Posterior cingulate gyrus (tissue), 11 donors: ENCODE measurements at places on chromosomes 1 and 21.

DNA sequence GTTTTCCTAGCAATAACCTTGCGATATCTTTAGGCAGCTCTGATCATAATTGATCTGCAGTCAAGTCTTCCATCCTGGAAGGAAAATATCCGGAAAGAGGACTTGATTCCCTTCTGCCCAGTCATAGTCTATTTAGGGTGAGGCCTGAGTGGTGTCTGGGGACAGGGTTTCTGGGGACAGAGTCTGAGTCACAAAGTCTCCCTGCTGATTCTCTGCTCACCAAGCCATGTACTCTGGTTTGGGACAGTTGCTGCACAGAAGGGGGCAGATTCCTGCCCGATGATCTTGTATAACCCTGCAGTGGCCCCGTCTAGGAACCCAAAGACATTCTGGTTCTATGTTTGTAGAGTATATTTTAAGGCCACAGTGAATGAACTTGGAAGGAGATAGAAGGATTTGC is 178.8 kb downstream of the KCNJ6 start:
- DNase-seq, result no peak

- DNase-seq, result no peak
These were observed 45.4 kb upstream of the B3GALT5 start for GRCh38 chr21:39567180-39567972.

DNA sequence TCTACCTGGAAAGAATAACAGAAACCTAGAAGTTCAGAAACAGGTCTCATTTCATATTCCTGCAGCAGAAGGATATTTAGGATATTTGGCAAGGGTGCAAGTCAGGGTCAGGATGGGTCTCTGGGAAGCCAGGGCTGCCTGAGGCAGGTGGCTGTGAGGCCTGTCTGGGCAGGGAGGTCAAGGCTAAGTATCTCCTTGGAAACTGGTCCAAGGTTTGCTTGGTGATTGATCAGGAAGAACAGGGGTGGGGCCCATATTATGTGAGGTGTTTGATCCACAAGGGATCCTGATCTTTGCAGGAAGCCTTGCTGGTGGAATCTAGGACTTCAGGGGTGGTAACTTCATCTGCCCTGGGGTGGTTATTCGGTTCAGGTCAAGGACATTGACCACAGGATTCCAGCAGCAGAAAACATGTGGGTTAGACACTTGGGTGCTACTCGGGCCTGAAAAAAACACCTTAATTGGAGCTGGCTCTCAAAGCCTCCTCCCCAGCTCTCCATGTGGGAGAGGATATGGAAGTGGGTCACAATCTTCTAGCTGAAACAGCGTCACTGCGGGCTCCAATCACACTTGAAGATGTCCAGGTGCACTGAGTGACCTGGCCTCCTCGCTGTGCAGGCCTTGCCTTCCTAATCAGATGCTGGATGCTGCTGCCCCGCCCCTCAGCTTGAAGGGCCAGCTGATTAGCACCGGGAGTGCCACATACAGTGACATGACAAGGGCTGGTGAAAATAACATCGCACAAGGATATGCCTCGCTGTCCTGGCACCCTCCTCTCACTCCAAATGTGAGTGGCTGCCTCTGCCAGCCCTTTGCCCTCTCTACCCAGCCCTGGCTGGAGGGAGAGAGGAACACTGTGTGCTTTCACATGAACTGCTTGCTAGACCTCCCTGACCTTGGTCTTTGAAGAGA is 8.7 kb downstream of the CTNNBIP1 start:
- no peak for DNase-seq

- no peak for DNase-seq
These were observed 28.8 kb upstream of the TRIM45 start for GRCh38 chr1:117150316-117150715.

DNA sequence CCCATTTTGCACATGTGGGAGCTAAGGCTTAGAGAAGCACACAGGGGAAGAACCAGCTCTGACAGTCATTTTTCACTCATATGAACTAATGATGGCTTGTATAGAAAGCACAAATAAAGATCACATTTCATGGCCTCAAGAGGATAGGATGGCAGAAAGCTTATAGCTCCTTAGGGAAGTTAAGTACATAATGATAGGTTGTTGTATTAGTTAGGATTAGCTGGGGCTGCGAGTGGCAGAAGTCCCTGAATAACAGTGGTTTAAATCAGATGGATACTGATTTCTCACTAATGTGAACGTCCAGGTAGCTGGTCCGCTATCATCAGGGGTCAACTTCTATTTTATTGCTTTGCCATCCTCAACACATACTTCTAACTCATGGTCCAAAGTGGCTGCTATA is 284.0 kb downstream of the RPS6KC1 start:
- no peak for DNase-seq

- no peak for DNase-seq
These were observed 83.8 kb upstream of the JAK1 start for GRCh38 chr1:65049941-65050713.

- DNase-seq, result no peak
These were observed 2.6 kb downstream of the OR10T2 start for GRCh38 chr1:158396646-158397045.

GRCh38 chr1:210499956-210500355 is 171.3 kb downstream of the HHAT start:
- DNase-seq, result no peak

- peak; percentile 71 for DNase-seq
These were observed 95.1 kb downstream of the RHOU start for GRCh38 chr1:228830185-228830953.

GRCh38 chr1:67557696-67558448 is 127.1 kb upstream of the GADD45A start:
- DNase-seq, result no peak

DNA sequence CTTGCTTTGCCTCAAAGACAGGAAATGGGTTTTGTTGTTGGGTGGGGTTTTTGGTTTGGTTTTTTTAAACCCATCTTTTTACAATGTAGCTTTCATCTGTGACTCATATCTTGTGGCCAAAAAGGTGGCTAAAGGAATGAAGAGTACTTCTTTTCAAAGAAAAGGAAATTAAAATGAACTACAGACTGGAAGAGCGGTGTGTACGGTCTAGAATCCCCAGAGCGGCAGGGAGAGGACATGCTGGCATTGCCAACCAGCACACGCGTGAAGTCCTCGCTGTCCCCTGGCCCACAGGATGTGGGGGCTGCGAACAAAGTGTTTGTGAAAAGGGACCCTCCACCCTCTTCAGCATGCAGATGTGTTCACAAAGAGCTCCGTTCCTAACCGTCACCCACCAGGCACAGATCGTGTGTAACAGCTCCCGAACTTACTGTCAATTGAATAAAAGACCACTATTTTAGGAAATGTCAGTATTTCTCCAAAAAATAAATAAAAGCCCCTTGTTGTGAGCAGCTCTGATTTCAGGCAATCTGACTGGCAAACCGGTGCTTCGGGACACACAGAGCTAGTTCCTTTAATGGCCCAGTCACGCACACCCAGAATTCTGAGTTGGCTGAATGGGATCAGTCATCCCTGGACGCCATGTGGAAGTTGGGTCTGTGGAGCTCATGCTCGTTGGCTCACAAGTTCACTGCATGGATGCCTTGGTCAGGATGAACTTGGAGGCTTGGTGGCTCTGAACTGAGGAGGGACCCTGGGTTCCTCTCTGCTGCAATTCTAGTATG is 602.9 kb downstream of the NPHP4 start:
- no peak for DNase-seq

DNA sequence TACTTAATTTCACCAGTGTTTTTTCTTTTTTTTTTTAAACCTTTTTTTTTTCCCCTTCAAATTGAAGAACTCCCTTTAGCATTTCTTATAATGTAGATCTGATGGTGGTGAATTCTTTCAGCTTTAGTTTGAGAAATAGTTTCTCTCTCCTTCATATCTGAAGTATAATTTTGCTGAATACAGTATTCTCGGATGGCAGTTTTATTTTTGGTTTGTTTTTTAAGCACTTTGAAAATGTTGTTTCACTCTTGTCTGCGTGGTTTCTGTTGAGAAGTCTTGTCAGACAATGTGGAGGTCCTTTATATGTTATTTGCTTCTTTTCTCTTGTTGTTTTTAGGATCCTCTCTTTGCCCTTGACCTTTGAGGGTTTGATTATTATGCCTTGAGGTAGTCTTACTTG is 135.1 kb downstream of the RPS6KC1 start:
- no peak for DNase-seq

- DNase-seq, result no peak
These were observed 4.7 kb upstream of the G0S2 start for GRCh38 chr1:209670441-209671082.

DNA sequence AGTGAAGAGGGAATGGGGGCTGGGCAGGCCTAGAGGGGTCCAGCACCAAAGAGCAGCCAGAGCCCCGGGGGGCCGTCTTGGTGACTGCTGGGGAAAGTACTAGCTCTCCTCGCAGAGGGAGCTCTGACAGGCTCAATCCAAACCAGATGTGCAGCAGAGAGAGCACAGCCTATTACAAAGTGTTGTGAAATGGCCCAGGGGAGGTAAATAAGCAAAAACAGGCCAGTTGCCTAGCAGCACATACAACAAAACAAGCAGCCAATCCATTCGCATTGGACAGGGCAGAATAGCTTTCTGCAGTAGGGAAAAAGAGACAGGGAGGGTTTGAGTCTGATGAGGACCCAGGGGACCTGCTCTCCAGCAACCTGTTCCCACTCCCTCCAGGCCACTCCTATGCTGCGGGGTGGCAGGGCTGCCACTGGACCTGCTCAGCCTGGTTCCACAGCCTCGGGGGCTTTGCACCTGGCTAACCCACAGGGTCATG is 239.6 kb upstream of the FGGY start:
- DNase-seq, result no peak

GRCh38 chr1:177983077-177983476 is 13.2 kb upstream of the SEC16B start:
- DNase-seq, result no peak

- no peak for DNase-seq
These were observed 820.9 kb upstream of the ADGRL4 start for GRCh38 chr1:79827446-79827845.

GRCh38 chr1:71047635-71048607 is at the start of gene PTGER3:
PTGER3 (minus strand) TSS chr1:71047816; CDS start chr1:71047577, 239 bp downstream.
- no peak for DNase-seq

DNA sequence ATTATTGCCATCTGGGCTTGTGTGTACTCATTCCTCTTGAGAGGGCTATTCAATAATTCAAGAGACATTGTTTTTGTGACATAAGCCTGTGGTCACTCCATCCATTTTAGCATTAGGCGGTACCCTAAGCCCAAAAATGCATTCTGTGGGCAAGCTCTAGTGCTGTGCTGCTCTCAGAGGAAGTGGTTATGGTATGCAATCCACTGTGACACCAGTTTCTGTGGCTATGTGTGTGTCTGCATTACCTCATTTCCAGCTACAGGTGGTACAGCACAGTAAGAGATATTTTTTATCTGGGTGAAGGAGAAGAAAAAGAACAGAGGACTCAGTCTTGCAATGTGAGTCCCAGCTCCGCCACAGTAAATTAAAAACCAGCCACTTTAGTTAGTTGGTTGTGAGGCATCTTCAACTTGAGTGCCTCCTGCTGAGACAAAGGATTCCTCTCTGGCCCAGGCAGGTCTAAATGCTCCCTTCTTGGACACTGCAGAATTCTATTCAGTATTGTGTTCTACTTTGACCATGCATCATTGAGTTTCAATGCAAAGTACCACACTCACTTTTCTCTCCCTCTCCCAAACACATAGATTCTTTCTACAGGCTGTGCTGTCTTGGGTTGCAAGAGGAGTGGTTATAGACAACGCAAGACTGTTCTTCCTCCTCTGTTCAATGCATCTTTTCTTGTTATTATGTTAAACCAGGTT is 777.8 kb upstream of the BRINP3 start:
- DNase-seq, result no peak

- no peak for DNase-seq
These were observed 61.0 kb downstream of the SYT14 start for GRCh38 chr1:209999005-209999404.
